ENCODE measurements at places on chromosomes 3 and 15.
A peak's percentile ranks its signal among the peaks of the same experiment; 100 is the strongest.

DNA sequence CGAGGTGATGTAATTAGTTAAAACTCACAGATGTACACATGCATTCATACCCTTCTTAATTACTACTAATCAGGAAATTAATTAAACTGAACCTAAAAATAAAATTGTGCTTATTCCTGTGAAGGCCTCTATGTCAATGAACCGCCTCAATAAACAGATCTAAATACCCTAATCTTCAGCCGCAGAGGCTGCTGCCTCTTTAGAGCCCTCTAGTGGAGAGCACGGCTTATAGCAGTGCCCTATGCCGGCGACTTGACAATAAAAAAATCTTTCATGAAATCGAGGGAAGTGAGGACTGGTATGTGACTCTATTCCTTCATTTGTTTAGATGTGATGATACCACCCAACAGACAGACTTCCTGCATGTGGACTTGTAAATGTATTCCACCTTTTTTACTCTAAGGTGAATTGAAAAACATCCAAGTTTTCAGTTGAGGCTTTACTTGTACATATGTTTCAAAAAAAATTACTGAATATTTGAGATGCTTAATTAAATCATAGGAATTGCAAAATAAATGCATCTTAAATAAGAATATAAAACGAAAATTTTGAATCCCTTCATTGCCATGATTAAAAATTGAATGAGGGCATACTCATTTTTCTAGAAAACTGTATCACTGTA lies 8.3 kb upstream of the EPHA3 start:
- DNase-seq, result no peak

DNA sequence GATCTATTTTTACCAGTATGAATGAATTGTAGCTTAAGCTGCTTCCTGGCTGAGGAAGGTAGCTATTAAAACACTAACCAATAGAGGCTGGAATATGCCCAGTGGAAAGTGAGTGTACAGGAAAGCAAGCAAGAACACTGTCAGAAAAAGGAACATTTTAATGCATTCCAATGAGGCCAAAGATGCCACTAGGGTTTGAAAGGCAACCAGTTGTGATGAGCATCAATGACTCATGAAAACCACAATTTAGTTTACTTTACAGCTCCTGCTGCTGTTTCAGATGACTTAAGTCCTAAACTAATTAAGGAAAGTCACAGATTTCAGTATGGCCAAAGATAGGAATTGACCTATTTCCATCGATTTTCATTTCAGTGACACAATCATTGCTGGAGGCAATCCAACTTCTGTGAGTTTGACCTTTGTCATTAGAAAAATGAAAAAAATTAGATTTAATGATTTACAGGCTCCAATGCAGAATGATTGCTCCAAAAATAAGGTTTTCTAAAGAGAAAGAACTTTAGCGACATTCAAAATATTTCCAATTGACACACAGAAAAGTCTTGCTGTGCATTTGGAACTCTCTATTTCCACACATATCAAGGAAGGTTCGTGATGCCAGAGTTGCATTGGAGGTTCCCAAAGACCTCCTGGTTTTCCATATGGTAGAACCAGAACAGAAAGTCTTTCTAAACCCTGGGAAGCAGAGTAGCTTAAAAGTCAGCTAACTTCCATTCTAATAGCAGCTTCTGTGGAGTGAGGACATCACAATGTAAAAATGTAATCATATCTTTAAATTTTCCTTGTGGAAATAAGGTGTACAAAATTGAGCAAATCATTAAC lies 103.0 kb downstream of the SUCNR1 start:
- peak; percentile 13 for DNase-seq

- no peak for DNase-seq
Measured at GRCh38 chr3:128349963-128350599, 116.6 kb downstream of the DNAJB8 start.

DNA sequence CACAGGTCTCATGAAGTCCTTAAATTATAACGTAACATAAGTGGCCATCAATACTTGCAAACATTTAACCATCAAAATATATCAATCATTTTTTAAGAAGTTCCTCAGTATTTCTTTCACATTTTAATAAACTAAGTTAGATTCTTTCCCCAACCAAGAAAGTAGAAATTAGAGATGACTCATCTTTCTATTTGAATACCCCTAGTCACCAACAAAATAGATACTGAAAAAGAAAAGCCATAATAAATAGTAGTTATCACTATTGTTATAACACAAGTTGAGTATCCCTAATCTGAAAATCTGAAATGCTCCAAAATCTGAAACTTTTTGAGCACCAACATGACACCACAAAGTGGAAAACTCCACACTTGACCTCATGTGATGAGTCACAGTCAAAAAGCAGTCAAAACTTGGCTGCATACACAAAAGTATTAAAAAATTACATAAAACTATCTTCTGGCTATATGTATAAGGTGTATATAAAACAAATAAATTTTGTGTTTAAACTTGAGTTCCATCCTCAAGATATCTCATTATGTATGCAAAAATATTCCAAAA lies 3.7 kb downstream of the SHQ1 start:
- DNase-seq, result no peak

DNA sequence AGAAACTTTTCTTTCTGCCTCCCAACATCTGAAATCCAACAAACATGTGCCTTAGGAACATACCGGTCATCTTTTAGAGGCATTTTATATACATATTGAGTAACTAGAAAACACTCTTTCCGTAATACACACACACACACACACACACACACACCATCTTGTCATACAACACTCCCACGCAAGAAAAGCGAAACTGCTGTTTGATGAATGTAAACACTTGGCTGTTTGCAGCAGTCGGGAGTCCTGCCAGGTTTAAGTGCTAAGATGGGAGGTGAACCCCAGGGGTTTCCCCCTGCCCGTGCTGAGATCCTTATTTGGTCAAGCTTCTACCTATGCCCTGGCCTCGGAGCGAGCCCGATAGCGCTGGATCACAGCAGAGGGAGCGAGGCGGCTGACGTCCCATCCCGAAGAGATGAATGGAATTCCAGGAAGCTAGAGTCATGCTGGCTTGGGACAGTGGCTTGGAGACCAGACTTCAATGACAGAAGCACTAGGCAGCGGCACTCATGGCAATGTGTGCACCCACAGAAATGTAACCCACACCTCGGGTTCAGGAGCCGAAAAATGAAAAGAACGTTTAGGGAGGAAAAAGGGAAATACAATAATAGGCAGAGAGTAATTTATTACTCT lies 1.3 kb upstream of the THBS1 start:
- peak; percentile 40 for DNase-seq

GRCh38 chr3:196023947-196024346 lies 57.9 kb downstream of the TFRC start:
- DNase-seq, result no peak

- no peak for DNase-seq
Measured at GRCh38 chr15:77001351-77001750, 6.4 kb downstream of the PSTPIP1 start.

DNA sequence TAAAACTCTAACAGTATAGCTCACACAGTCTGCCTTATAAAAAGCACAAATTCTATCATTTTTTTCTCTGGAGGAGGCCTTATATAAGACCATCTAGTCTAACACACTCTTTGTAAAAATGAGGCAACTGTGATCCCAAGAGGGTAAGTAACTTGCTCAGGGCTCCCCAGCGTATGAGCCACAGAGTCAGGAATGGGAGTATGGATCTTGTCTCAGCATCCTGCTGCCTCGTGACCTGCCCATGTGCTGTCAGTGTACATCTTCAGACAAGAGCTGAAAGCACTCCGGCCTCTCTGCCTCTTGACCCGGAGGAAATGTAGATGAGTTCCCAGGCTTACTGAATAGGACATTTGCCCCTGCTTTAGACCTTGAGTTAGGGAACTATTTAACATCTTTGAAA lies 28.4 kb upstream of the MEF2A start:
- DNase-seq, result no peak

DNA sequence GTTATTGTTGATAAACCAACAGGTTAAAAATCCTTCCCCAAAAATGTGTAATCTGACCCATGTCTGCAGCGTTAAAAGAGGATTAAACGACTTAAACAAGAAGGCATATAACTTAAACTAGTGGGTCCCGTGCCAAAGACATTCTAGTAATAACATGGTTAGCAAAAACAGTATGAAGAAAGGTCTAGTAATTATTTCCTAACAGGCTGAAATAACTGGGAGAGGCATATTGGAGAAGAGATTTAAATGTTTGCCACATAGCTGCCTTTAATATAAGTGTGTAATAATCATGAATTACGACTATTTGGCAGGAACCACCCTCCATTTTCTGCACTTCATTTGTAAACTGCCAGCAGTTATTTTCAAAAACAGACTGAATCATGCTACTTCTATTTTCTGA lies 67.7 kb upstream of the CSPG5 start:
- no peak for DNase-seq

GRCh38 chr15:74790080-74790916 lies 8.4 kb downstream of the CSK start:
- DNase-seq, result no peak

- peak; percentile 56 for DNase-seq
Measured at GRCh38 chr3:124860599-124860998, 26.6 kb downstream of the ITGB5 start.

DNA sequence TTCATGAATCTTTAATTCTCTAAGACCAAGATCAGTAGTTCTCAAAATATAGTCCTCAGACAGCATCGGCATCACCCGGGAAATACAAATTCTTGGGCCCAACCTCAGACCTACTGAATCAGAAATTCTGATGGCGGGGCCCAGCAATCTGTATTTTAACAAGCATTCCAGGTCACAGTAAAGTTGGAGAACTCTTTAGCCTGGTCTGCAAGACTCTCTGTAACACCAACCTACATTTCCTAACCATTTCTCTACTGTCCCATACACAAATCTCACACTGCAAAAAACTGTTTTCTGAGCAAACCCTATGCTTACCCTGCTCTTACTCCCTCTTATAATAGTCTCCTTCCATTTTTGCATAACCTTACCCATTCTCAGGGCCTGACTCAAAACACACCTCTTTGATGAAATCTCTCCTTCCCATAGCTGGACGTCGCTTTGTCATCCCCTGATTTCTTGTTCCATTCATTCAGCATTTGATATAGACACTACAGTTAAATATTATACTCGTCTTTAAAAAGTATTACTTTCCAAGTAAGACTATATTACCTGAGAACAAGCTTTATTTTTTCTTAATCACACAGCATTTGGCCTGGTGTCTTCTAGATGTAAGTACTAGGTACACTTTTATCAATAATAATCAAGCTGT lies 83.3 kb upstream of the MYO5C start:
- DNase-seq, result no peak

DNA sequence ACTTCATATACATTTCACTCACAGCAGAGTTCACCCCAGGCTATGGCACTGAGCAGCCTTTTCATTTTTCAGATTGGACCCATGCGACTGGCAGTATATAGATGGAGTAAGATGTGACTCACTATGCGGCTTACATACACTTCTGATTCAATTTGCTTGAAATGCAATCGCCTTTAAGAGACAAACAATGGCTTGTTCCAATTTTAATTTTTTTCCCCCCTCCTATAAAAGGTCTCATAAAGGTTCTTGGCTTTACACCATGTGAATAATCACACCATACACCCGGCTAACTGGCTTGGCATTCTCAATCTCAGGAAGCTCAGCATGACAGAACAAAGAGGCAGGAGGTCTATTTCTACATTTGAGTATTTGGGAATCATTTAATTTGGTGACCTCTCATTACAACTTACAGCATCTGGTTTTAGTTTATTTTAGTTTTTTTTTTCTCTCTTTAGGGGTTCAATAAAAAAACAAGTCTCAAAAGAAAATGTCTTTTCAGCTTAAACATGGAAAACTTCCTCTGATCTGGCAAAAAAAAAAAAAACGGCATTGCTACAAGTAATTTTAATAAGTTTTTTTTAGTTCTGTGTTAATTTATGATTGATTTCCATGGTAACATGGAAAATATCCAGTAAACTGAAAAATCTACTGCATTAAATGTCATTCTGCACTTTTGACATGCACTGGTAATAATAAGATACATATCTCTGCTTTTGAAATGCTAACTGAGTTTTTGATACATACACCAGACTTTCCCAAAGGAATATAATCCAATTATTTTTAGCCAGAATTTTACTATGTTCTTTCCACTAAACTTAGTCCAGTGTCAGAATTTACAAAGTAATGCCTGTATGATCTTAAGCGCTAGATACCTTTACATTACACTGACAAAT lies 38.8 kb downstream of the GADL1 start:
- DNase-seq, result no peak

DNA sequence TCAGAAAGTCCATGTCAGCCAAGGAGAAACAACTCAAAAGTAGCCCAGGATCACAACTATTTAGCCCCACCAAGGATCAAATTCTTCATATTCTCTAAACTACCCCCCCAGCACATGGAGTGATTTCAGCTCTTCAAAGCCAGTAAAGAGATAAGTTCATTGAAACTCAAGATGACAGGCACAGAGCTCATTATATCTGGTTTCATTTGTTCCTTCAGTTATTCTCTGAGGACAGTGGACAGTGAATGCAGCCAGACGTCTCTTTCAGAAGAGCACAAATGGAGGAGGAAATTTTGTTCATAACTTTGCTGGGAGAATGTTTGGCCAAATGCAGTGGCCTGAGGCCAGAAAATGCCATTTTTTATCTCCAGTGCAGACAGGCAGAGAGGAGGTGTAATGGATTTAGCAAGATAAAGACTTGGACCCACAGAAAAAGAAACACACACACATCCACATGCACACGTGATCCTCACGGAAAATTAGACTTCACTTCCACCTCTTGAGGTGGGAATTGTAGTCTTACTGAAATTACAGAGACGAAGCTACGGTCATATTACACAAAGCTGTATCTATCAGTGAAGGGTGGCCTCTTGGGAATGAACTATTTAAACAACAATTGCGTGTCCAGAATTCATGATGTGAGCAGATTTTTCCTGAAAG lies 64.6 kb downstream of the HES1 start:
- no peak for DNase-seq

GRCh38 chr3:98563661-98564281 lies 29.6 kb downstream of the CPOX start:
- no peak for DNase-seq

- DNase-seq, result no peak
Measured at GRCh38 chr3:29267226-29267625, 13.6 kb upstream of the RBMS3 start.

GRCh38 chr3:99895703-99896441 lies 78.2 kb downstream of the CMSS1 start:
- DNase-seq, result no peak

DNA sequence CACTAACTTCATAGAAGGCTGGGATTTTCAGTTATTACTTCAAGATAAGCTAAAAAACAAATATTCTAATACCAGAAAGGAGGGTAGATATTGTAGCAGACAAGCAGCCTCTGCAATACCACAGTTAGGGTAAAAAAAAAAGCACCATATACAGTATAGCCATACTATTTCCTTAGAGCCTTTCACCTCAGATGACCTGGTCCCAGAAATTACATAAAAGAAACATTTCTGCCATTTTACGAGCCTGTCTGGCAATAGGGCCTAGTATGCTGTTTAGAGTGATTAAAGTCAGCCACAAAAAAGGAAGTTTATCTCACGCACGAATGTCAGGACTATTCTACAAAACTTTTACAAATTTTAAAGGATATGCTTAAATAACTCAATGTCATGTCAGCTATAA lies 1016.6 kb downstream of the PLOD2 start:
- DNase-seq, result no peak

- no peak for DNase-seq
Measured at GRCh38 chr3:160398820-160399124, 253 bp downstream of the IFT80 start.

GRCh38 chr15:36880224-36880912 lies 220.0 kb downstream of the MEIS2 start:
- no peak for DNase-seq

- no peak for DNase-seq
Measured at GRCh38 chr3:48990636-48991469, 812 bp downstream of the P4HTM start.

Measured in 8988T (cell line).